DMS79 treated with DMSO at 0.1 percent for 48 hours (cell line): ENCODE measurements at places on chromosomes 3 and 15.

DNA sequence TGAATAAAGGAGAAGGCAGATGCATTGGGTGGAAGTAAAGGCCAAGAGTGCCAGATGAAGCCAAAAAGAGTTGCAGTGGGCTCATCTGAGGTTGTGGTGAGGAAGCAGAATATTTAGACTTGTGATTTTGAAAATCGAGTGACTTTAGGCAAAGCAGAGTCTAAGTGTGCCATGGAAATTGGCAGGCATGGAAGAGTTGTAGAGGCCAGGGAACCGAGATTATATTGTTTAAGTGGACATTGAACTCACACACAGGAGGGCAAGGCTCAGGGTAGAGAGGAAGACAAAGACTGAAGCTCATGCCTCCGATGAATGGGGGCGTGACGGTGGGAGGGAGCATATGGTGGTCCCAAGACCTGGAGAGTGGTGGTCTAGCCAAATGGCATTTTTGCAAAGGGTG, 347.5 kb downstream of the EPHB1 start:
- no peak for DNase-seq

DNA sequence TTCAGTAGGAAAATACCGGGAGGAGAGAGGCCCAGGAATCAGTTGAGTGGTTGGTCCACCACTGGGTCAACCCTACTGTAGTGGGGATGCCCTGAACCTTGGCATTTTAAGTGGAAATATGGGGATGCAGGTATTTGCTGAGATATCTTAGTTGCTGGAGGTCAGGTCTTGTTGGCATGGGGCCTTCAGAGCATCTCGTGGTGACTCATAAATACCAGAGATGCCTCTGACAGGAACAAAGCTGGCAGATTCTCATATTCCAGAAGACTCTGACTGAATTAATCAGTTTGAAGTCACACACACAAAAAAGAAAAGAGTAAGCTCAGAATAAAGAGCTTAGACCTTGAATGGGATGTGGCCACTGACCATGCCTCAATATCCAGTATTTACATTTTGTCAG, 91.6 kb downstream of the CACNA2D3 start:
- DNase-seq: no peak

DNA sequence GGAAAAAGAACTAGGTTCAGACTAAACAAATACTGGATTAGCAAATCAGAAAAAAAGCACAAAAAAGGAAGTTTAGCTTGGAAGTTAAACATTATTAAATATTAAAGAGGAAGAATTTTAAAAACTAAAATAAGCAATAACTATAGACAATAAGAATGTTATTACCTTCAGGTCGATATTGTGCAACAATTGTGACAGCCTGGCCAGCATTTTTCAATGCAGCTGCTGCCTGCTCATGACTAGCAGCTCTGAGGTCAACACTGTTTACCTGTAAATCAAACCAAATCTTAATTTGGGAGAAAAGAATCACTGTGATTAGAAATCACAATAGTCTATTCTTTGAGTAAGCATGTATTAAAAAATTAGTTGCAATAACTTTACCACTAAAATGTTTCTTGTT, 75.1 kb upstream of the MELTF start:
- DNase-seq: no peak

GRCh38 chr3:125302932-125303331, 72.2 kb downstream of the ZNF148 start:
- DNase-seq: no peak

DNA sequence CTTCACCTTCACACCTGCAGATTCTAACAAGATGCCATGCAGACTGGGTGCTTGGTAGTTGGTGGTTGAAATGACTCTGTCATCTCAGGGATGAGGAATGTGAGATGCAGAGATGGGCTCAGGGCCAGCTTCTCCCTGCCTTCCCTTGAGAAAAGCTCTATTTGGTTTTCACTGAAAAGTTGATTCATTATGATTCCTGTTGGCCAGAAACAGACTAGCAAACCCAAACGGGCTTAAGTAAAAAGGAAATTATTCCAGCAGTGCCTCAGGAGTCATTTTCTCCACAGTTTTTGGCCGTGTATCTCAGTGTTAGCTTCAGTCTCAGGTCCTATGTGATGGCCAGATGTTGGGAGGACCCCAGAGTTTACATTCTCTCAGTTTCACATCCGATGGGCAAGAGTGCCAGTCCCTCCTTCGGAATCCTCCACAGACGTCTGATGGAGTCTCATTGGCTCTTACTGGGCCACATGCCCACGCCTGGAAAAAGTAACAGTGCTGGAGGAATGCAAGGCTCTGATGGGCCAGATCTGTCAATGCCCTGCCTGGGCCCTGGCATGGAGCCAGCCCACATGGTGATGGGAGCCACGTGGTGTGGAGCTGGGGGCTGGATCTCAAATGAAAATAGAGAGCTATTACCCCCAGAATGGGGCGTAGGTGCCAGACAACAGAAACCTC, 22.3 kb upstream of the SACM1L start:
- no peak for DNase-seq

DNA sequence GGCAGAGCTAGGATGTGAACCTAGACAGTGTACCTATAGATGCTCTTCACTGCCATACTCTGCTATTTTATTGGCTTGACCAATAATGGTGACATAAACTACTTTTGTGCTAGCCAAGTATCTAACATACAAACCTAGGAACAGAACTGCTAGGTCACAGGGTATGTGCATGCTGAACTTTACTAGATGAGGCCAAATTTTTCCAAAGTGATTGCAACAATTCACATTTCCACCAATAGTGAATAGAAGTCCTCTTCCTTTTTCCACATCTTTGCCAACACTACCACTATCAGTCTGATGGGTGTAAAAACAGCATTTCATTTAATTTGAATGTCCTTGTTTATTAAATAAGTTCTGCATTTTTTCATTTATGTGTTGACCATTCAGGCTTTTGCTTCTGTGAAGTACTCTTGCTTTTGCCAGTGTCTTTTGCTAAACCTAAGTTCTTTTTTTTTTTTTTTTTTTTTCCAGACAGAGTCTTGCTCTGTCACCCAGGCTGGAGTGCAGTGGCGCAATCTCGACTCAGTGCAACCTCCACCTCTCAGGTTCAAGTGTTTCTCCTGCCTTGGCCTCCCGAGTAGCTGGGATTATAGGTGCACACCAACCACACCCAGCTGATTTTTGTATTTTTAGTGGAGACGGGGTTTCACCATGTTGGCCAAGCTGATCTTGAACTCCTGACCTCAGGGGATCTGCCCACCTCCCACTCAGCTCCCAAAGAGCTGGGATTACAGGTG, 54.1 kb downstream of the DCAF1 start:
- DNase-seq: no peak
